ENCODE measurements at places on chromosomes 6 and 20. TPM values are rescaled to one million over a fixed set of nuclear protein-coding genes. Genes with fewer than 3 reads are reported as not detected.

- no peak for DNase-seq
These were observed 14.1 kb downstream of the DAAM2 start for GRCh38 chr6:39806278-39806677.

DNA sequence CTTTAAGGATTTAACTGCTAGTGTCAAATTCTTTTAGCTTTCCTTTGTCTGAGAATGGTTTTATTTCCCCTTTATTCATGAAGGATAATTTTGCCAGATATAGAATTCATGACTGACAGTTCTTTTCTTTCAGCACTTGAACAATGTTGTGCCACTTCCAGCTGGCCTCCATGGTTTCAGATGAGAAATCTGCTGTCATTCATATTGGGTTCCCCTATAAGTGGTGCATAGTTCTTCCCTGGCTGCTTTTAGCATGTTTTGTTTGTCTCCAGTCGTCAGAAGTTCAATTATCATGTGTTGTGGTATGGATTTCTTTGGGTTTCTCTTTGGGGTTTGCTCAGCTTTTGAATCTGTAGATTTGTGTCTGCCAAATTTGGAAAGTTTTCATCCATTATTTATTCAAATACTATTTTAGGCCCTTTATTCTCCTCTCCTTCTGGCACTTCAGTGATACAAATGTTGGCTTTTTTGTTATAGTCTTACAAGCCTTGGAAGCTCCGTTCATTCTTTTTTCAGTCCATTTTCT is 76.3 kb upstream of the TGM3 start:
- DNase-seq: no peak

The FAXC gene
- total RNA-seq: 0.16 TPM

The PRDM13 gene
- total RNA-seq: not detected

The SNAI1 gene
- total RNA-seq: 1.6 TPM

The CEP85L gene
- 7.6 TPM for total RNA-seq

DNA sequence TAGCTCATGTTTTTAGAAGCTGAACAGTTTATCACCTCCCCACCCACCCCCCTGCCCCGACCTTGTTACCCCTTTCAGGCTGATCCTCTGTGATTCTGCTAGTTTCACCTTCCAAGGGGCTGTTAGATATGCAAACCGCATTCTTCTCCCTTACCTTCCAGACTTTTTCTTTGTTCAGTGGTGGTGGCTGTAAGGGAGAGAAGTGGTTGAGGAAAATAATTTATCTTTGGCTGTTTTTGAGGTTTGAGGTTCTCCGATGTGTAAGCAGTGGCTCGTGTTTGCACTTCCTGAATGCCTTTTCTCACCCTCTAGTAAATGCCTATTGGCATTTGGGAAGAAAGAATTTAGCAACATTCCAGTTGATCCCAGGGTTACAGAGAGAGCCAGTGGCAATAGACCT is 69.4 kb upstream of the KCNG1 start:
- DNase-seq: no peak

GRCh38 chr6:37121556-37121955 is 48.4 kb upstream of the PIM1 start:
- DNase-seq: no peak

DNA sequence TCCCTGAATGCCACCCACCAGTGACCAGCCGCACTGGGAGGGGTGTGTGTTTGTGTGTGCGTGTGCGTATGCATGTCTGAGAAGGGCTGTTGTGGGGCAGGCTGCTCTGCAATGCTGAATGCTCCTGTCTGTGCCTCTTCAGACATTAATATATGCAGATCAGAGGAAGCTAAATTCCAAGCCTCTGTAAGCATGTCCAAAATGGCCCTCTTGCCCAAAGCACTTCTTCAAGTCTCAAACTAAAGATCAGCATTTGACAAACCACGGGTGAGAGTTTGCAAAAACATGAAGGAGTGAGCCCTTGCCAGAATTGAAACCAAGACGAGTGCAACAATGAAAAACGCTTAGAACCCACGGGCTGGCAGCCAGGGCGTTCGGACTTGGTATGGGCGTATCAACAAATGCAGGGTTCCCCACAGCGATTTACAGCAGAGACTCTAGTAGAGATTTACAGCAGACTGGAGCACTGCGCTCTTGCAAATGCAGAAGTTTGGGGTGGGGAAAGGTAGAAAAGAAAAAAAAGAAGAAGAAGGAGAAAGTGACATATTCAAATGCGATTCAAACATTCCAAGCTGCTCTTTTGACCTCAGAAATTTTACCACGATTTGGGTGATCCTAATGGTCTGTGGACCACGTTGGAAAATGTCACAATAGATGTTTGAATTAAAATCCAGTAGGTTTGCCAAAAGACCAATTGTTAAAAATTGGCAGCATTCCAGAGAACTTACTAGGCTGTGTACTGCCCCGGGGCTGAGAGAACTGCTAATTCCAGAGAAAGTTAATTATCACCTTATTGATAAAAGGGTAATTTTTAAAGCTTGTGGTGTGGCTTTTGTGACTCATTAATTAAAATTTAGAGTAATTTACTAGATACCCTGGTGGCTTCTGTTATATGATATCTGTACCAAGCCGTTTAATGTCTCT is 3.5 kb downstream of the SCML4 start:
- no peak for DNase-seq

DNA sequence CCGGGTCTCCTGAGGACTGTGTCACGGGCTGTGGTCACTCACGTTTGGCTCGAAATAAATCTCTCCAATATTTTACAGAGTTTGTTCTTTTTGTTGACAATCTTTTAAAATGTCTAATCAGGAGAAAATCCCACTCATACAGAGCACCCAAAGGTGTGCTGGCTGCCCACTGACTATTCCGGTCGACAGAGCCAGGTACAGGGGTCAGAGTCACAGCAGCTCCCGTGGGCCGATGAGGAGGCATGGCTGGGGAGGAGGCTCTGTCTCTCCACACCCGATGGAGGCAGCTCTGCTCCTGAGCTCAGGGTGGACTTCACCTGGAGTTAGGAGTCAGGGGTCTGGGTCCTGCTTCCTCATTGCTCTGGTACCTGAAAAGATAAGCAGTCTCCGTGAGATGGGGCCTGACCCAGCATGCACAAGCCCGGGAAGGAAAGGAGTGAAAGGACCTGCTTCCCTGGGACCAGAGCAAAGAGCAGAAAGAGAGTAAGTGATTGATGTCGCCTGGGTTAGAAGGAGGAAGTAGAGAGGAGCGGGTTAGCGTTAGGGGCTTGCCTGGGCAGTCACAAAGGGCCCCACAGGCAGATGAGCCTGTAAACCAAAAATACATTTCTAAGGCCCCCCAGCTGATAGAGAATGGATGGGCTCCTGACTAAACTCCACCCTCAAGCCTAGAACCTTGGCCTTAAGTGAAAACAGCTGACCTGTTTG is 53.5 kb upstream of the UNC93A start:
- no peak for DNase-seq

GRCh38 chr6:3340894-3341293 is 82.1 kb downstream of the PSMG4 start:
- no peak for DNase-seq

DNA sequence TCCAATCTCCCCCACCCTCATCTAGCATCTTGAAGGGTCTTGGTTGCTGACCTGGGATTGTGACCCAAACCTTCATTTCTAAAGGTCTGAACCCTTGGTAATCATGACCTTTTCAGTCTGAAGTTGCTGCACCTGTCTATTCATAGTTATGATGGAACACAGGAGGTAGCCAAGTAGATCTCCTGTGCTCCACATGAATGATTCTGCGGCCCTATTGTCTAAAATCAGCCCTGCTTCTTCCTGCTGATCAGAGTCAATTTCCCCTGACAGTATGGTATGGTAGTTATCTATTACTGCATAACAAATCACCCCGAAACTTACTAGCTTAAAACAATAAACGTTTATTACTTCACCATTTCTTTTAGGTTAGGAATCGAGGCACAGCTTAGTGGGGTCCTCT is 9.0 kb downstream of the OR2B6 start:
- DNase-seq: no peak

GRCh38 chr6:12342664-12343063 is 52.5 kb downstream of the EDN1 start:
- DNase-seq: no peak
